ENCODE measurements at places on chromosomes 2 and 18.

GRCh38 chr2:46735108-46735691 lies 180.4 kb downstream of the MCFD2 start:
- DNase-seq = no peak

- DNase-seq = no peak
Observed at GRCh38 chr2:161112908-161113307, 47.3 kb upstream of the TANK start.

DNA sequence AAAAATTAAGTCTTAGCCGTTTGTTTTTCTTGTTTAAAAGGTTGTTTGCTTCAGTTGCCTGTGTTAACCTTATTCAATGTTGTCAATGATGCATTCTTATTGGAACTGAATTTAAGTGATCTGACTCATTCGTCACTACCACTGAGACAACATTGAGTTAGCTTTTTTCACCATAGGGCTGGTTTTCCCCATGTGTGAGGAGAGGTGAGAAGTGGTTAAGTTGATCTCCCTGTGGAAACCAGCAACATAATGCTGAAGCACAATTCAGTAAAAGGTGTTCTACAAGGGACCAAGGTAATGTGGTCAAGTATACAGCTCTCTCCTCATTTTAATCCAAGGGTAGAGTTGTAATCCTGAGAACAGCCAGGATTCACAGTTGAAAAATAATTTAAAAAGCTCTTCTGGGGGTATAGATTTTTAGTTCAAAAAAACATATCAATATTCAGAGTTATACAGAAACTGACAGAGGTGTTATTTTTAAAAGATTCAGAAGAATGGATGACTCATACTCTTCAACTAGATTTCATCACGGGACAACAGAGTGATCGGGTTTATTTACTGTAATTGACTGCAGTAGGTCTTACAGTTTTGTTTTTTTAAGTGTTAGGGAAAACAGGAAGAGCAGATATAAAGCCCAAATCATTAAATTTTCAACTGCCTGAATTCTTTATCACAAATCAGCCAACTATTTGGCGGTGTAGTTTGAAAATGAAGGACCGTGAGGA lies 12.6 kb downstream of the NOP58 start:
- no peak for DNase-seq

DNA sequence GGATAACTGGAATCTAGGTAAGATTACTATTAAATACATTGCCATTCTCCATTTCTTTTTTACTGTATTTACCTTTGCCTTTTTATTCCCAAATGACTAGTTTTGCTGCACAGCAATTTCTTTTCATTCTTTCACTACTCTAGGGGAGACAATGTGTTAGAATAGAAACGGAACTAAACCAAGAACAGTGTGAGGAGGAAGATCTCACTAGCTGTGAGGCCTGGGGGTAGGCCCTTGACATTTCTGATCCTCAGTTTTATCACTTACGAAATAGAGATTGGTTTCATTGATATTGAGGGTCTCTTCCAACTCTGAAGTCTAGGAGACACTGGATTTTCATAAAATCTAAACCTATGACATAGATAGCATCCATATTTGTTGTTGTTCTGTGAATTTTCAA lies 191.1 kb downstream of the IKZF2 start:
- DNase-seq = no peak

GRCh38 chr2:66030553-66030952 lies 404.4 kb upstream of the MEIS1 start:
- DNase-seq = no peak

- DNase-seq = no peak
Observed at GRCh38 chr2:85794491-85795121, 40.8 kb downstream of the ATOH8 start.

DNA sequence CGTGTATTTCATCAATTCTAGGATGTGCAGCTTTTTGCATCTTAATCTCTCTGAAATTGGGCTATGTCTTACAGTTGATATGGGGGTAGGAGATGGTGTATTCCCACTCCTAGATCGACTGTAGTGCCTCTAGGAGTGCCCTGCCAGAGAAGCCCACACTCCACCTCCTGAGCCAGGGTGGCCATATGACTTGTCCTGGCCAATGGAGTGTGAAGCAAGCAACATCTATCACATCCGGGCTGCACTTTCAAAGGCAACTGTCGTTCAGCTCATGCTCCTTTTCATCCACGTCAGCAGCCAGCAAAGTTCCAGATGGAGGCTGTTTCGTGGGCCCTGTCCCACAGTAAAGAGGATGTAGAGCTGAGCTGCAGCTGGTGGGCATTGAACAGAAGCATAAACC lies 149.4 kb upstream of the SLC1A4 start:
- peak; percentile 27 for DNase-seq

DNA sequence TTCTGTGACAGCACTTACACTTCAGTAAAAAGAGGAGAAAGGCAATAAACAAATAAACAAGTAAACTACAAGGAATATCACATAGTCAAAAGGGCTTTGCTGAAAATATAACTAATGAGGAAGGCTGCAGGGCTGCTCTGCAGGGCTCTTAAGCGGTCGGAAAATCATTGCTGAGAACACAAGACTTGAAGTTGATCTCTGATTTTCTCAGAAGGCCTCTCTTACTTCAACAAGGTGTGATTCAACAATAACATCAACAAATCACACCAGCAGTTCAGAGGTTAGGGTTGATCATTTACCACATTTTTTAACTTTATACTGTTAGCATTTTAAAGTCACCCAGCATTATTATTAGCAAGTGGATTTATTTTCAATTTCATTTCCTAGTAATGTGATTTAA lies 215.6 kb downstream of the ARHGAP15 start:
- no peak for DNase-seq

GRCh38 chr2:110867078-110867477 lies 134.7 kb downstream of the ACOXL start:
- no peak for DNase-seq

DNA sequence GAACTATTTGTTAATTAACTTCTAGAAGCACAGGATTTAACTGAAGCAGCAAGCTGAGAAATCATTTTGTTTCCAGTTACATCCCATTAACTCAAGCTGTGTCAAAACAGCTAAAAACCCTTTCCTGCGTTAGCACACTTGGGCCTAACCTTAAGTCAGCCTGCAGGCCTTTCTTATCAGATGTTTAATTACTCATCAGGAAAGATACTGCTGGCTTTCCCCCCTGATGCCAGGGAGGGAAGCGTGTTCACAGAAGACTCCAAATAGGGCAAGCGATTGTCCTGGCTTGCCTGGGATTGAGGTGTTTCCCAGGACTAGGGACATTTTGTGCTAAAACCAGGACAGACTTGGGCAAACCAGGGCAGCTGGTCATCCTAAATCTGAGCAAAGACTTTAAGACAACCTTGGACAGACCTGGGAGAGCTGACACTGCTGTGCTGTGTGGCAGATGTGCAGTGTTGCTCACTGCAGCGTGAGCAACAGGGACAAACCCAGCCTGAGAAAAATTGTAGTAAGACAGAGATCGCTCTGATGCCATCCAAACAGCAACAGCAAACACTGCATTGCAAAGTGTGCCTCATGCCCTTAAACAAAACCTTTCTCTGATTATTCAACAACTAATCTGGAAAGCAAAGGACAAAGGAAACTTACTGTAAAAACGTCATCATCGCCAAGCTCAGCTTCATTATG lies 100.9 kb downstream of the SPRED2 start:
- DNase-seq = no peak

DNA sequence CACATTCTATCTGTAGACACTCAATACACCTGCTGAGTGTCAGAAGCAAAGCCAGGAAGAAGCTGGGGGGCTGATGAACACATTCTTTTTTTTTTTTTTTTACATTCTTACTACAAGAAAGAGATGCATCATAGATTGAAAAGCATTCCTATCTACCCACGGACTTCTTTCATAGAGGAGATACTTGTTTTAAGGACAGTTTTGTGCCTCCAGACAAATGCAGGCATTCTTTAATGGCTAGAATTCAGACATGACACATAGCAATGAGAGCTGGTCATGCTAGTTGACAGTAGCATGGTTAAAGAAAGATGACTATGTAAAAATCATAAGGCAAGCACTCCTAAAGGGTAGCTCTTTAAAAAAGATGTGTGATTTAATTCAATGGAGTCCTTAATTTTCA lies 110.2 kb downstream of the EPHA4 start:
- DNase-seq = no peak

GRCh38 chr18:74172697-74173433 lies 24.5 kb downstream of the TIMM21 start:
- no peak for DNase-seq

- no peak for DNase-seq
Observed at GRCh38 chr18:29434650-29435049, 1257.7 kb upstream of the CDH2 start.

DNA sequence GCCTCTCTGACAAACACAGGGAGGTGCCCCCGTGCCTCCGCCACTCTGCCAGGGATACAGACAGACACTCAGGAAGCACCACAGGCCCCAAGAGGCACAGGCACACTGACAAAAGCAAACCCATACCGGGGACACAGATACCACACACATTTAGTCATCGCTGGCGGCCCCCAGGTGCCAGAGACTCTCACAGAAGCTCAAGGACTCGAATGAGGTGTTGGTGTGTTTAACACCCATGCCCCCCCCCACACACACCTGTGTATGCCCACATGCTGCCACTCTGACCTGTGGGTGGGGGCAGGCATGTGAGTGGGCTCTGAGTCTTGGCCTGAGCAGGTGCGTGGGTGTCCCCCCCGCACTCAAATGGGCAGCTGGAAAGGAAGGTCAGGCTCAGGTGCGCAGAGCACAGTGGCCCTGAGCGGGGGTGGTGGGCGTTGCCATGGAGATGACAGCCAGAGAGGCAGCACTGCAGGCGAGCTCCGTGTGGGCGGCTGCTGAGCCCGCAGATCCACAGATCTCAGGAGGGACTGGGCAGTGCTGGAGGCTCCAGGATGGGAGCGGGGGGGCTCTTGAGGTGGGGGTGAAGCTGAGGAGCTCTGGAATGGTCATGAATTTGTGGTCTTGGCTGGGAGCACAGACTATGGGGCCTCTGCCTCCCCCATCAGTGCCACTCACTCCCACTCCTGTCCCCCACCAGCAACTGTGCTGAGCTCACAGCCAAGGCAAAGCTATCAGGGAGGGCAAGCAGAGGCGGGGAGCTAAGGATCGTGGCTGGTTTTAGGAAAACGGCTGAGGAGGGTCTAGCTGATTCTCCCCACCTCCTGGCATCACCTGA lies 73.9 kb upstream of the TAF1B start:
- DNase-seq = no peak

DNA sequence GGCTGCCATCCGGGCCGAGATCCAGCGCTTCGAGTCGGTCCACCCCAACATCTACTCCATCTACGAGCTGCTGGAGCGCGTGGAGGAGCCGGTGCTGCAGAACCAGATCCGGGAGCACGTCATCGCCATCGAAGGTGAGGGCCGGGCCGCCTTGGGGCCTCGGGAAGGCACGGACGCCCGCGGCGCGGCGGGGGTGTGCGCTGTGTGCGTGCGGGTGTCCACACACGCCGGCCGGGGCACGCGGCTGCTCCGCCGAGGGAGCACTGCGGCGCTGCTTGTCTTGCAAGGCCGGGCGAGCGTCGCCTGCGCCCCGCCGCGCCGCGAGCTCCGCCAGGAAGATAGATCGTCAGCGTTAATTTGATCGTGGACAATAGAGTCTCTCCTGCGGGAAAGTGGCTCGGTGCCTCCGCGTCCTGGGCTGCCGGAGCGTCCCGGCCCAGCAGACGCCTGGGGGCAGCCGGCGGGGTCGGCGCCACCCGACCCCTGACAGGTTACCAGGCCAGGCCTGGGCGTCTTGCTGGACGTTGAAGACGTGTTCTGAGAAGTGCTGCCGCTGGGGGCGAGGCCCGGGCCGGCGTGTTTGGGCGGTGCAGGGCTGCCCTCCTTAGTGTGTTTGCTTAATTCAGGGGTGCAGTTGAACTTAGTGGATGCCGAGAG lies 1.0 kb downstream of the AGAP1 start:
- no peak for DNase-seq

GRCh38 chr2:45096996-45097395 lies 87.7 kb upstream of the SIX2 start:
- DNase-seq = no peak

GRCh38 chr2:202203348-202203747 lies 35.0 kb downstream of the SUMO1 start:
- no peak for DNase-seq

DNA sequence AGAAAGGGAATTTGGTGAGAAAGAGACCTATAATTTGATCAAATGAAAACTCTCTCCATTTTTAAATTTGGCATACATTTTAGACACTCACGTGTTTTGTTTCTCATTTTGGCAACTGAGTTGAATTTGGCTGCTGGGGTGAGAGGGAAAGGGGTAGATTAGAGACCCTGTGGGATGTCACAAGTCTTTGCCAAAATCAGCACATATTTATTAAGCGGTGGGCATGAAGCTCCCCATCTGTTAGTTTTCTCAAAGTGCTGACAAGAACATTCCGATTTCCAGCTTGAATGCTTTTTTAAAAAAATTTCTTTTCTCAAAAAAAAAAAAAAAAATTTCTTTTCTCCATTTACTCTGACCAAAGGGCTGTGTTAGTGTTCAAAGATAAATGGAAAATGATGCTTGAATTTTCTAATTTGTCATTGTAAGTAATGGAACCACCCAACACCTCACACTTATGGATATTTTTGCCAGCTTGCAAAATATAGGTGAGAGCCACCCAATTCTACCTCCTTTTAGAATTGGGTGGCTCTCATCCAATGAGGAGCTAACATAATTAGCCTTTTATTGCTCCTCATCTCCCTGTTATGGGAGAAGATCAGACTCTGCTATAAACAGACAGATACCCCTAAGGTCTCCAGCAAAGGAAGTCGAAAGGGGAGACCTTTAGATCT lies 222.9 kb upstream of the FN1 start:
- DNase-seq = no peak

All from CD8-positive, alpha-beta T cell (primary cell).